ENCODE measurements at places on chromosomes 6 and 20.

- no peak for DNase-seq
These were observed 143.3 kb upstream of the MAP3K7 start for GRCh38 chr6:90730151-90730673.

DNA sequence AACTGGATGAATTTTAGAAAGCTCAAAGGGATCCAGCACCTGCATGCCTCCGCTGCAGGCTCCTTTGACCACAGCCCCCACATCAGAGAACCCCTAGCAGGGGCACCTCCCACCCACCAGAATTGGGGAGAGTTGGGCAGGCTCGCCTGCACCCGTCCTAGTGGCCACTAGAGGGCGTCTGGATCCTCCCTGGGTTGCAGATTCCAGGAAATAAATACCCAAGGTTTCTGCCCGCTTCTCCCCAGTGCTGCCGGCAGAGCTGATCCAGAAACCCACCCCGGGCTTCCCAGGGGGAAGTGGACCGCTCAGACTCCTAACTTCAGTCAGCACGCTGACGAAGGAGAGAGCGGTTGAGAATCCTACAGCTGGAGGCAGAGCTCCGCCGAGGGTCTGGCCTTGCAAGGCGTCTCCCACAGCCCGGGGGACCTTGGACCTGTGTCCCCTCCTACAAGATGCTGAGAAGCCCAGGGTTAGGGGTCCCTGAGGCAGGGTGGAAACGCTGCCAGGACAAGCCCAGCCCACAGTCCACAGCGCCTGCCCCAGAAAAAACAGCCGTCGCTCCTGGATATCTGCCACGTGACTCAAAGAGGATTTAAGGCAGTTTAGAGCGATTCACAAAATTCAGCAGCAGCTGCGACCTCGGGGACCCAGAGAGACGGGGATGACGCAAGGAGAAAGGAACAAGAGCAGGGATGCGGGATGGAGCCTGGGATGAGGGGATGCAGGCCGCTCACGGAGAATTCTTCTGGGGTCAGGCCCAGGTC is 32.6 kb upstream of the PHACTR3 start:
- peak; percentile 30 for DNase-seq

DNA sequence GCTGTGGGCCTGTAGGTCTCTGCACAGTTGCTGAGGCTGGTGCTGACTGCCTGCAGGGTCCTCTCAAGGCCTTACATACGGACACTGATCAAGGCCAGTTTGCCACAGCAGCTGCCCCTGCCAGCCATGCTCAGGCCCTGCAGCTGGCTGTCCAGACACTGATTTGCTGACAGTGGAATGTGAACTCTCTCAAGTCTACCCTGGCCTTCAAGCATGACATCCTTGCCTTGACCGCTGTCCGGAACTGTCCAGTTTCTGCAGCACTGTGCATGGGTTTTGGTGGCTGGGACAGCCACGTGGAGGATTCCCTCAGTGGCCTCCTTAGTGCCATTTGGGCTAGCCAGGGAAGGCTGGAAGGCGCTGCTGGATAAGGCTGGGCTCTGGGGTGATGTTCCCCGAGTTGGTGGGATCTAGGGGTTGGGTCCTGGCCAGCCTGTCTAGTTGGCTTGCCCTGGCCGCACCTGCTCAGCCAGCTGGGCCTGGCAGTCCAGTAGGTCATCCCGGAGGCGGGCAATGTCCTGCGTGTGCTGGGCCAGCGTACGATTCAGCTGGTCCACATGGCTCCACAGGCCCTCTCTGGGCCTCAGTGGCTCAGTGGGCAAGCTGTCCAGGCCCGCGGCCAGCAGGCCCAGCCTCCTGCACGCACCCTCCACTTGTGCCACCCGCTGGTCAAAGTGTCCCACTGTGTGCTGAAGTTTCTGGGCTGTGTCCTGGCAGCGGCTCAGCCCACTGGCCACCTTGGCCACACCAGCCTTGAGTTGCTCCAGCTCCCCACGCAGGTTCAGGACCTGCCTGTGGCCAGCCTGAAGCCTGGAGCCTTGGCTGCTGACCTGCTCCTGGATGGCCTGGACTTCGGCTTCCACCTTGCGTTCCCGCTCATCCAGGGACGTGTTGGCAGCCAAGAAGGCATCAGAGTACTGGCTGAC is 5.5 kb downstream of the EMILIN3 start:
- DNase-seq, result no peak

DNA sequence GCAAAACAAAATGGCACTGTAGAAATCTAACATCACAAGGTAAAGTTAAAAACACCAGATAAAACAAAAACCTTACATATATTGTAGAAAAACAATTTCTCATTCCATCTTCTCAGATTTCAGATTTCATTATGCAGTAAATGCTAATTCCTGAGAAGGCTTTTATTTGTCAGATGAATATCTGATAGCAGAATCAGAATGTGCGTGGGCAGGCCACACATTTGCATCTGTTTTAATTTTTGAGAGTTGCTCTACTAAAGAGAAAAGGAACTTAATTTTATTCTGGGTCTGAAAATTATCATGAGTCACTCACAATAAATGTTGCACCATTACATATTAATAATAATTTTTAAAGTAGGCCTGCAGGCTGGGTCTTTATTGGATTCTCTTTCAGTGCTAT is 329.3 kb upstream of the SPTLC3 start:
- no peak for DNase-seq

DNA sequence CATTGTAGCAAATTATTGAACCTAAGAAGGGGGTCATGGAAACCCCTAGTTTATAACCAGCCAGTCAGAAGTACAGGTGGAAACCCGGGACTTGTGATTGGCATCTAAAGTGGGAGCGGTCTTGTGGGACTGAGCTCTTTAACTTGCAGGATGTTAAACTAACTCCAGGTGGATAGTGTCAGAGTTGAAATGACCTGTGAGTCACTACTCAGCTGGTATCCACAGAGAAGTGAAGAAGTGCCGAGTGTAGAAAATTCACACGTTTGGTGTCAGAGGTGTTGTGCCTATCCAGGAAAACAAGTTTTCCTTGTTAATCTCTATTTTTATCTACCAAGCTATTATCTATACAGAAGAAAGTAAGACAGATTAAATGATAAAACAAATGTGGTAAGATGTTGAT is 179.7 kb downstream of the ADGRG6 start:
- no peak for DNase-seq

DNA sequence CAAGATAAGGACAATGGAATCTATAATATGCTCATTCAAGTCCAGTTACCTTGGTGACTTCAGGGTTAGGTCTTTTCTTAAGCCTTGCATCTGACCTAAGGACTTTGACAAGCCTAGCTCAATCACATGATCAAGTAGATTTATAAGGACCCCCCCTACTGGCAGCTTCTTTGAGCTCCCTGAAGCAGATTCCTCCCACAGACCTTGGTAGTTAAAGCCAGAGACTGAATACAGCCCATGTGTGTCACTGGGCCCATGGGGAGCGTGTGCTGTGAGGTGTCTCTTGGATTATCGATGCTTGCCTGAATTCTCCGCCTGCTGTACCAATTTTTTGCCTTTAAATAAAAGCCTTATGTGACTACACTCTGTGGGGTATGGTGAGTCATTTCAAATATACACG is 372.7 kb upstream of the RGS17 start:
- no peak for DNase-seq

DNA sequence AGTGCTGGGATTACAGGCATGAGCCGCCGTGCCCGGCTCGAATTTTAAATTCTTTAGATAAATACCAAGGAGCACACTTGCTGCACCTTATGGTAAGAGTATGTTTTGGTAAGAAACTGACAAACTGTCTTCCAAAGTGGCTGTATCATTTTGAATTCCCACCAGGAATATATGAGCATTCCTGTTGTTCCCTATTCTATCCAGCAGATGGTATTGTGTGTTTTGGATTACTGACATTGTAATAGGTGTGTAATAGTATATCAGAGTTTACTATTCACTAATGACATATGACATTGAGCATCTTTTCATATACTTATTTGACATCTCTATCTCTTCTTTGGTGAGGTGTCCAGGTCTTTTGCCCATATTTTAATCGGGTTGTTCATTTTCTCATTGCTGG is 40.5 kb downstream of the TGM6 start:
- no peak for DNase-seq

DNA sequence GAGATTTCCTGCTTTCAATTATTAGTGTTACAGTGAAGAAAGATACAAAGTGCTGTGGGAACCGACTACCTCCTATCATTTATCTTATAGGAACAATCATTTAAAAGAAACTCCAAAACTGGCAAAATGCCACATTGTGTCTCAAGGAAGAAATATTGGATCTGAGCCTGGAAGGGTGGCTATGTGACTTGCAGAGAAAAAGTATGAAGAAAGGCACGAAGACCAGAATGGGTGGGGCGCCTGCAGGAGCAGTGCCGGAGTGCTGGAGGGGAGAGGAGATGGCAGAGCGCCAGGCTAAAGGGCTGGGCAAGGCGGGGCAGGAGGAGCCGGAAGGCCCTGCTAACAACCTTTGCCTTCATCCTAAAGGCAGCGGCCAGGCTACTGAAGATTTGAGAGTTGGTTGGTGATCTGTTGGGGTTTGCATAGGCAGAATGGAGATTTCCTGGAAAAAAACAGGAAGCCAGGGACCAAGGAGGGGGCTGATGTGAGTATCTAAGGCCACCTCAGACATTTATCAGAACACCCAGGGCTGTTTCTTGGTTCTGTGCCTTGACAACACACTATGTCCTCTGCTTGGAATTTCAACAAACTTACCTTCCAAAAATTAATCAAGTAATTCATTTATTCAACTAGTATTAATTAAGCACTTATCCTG is 125.6 kb downstream of the MAFB start:
- DNase-seq, result no peak

DNA sequence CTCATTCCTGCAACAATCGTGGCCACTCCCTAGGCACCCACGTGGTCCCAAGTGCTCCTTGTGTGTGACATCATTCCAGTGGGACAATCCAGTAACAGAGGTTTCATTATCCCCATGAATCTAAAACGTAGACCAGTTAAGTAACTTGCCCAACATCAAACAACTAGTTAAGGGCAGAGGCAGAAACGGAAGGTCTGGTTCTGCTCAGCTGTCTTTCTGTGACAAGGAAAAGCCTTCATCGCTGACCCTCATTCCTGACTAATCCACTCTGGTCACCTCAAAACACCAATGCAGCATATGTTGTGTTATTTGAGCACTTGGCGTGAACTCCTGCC is 261.4 kb upstream of the JARID2 start:
- no peak for DNase-seq

DNA sequence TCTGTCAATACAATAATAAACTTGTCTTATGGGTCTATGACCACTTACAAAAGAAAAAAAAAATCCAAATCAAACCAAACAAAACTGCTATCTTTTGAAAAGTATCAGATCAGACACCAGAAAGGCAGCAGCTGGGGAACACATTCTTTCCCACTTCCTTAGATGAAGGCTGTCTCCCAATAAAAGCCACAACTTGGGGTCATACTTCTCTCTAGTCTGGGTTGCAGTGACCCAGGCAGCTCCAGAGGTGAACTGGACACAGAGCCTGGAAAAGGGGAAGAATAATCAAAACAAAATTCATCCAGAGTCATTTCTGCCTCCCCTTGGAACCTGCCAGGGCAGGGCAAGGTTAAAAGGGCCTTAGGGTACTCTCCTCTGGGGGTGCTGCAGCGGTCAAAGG is 19.1 kb downstream of the ATXN1 start:
- DNase-seq, result no peak
